ENCODE measurements at places on chromosomes 6 and 20. TPM values are rescaled to one million over a fixed set of nuclear protein-coding genes. Genes with fewer than 3 reads are reported as not detected.

TSPYL4 gene
- polyA plus RNA-seq, result 13.2 TPM

ATP9A gene
- polyA plus RNA-seq, result 0.68 TPM

LCA5 gene
- 4.2 TPM for polyA plus RNA-seq

BTNL2 gene
- polyA plus RNA-seq, result not detected

HLA-DPA1 gene
- polyA plus RNA-seq, result 3.9 TPM

CDC40 gene
- 57.3 TPM for polyA plus RNA-seq

GNL1 gene
- polyA plus RNA-seq, result 31.4 TPM

SGK2 gene
- not detected for polyA plus RNA-seq

PNLDC1 gene
- not detected for polyA plus RNA-seq

MCHR2 gene
- not detected for polyA plus RNA-seq

SYNJ2 gene
- polyA plus RNA-seq, result 2.8 TPM

FGD2 gene
- 0.13 TPM for polyA plus RNA-seq

RAE1 gene
- polyA plus RNA-seq, result 33.0 TPM

- DNase-seq, result no peak
These were observed 9.4 kb upstream of the KHDC1L start for GRCh38 chr6:73234733-73235132.

DNA sequence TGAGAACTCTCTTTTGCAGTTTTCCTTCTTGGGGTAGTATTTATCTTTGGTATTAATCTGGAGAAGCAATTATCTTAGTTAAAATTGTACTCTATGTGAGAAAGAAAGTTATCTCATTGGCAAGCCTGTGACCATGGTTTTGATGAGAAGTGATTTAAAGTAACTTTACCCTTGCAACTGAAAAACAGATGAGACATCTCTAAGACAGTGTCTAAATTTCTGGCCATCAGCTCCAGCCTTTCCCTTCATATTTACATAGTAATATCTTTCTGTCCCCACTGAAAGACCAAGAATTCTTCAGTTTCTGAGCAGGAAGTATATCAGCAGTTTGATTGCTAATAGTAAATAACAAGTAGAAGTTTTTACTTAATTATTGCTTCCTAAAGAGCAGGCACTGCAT is 386.1 kb upstream of the SYNCRIP start:
- DNase-seq, result no peak

DNA sequence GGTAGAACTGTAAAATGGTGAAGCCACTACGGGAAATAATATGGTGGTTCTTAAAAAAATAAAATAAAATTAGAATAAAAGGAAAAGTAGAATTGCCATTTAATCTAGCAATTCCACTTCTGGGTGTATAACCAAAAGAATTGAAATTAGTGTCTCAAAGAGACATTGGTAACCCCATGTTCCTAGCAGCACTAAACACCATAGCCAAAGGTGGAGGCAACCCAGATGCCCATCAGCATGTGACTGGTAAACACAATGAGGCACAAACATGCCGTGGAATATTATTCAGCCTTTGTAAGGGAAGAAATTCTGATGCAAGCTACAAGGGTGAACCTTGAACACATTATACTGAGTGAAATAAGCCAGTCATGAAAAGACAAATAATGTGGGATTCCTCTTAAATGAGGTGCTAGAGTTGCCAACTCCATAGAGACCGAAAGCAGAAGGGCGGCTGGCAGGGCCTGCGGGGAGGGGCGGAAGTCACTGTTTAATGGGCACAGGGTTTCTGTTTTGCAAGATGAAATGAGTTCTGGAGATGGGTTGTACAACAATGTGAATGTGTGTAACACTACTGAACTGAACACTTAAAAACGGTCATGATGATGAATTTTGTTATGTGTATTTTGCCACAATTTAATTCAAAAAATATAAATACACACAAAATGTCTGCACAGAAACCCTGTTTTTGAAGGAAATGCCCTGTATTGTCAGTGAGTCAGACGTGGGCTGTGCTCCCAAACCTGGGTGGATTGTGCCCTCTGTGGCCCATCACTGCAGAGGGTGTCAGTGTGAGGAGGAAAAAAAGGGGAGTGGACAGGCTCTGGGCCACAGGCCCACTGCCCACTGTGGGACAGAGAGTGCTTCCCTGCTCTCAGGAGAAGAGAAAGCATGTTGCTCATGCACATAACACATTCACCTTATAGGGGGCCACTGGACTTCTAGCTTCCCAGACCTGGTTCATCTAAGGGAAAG is 49.6 kb upstream of the CD93 start:
- DNase-seq, result no peak

DNA sequence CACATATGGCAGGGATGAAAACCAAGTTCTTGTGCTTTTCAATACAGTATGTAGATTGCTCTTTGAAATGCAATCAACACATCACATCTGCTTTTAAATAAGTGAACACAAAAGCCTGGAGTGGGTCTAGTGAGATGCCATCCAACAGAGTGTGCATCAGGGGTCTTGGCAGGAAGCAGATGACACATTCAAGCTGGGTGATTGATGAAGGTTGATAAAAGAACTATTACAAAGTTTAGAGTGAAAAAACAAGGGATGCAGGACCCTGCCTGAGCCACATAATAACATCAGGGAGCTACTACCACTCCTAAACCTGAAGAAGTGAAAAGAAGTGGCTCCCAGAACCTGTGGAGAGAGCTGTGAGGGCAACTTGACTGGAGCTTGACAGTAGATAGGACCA is 16.6 kb upstream of the PLCB1 start:
- no peak for DNase-seq

DNA sequence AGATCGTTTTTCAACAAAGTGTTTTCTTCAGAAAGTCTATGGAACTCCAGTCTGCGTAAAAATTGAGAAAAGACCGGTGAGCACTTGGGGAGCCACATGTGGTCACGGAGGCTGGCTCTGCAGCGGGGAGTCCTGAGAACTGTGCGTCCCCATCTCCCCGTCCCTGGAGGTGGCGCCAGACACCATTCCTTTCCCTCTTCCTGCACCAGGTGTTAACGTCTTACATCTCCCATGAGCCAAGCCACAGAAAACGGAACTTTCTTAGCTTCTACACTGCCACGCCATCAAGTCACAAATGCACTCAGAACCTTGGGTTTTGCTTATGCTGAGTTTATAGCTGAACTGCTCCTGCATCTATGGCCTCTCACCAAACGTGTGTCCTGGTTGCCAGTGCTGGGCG is 62.6 kb downstream of the GINS1 start:
- peak; percentile 86 for DNase-seq

GRCh38 chr20:61173961-61174725 is 77.9 kb upstream of the CDH4 start:
- no peak for DNase-seq

DNA sequence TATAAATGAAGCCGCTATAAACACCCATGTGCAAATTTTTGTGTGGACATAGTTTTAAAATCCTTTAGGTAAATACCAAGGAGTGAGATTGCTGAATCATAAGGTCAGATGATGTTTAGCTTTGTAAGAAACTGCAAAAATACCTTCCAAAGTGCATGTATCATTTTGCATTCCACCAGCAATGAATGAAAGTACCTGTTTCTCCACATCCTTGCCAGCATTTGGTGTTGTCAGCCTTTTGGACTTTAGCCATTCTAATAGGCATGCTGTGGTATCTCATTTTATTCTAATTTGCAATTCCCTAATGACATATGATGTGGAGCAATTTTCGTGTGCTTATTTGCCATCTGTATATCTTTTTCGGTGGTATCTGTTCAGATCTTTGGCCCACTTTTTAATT is 93.7 kb downstream of the GCLC start:
- no peak for DNase-seq

DNA sequence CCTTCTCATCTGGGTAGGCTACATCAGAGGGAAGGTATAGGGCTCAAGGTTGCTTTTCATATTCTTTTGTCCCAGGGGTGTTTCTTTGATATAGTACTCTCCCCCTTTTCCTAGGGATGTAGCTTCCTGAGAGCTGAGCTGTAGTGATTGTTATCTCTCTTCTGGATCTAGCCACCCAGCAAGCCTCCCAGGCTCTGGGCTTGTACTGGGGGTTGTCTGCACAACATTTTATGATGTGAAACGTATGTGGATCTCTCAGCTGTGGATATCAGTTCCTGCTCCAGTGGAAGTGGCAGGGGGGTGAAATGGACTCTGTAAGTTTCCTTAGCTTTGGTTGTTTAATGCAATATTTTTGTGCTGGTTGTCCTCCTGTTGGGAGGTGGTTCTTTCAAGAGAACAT is 437.3 kb upstream of the SYNCRIP start:
- no peak for DNase-seq

DNA sequence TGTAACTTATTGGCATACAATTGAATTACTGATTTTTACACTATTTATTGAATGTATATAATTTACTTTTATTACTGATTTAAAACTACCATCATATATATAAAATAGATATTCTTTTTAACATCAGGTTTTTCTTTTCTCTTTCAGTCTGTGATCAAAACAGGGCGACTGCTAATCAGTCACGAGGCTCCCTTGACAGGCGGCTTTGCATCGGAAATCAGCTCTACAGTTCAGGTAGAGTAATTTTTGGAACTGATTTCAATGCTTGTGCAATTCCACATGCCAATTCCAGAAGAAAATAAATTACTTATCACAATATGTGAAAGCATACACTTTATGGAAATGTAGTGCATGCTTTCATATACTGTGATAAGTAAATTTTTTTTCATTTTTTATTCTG is 166.5 kb downstream of the BCKDHB start:
- no peak for DNase-seq

GRCh38 chr6:137707590-137708360 is 159.3 kb upstream of the TNFAIP3 start:
- DNase-seq, result peak; percentile 80

GRCh38 chr6:150119173-150119572 is 23.7 kb upstream of the PPP1R14C start:
- no peak for DNase-seq

GRCh38 chr6:87093651-87094050 is 1.3 kb downstream of the CGA start:
- DNase-seq, result no peak

GRCh38 chr6:36594029-36594815 is at the start of gene SRSF3:
Gene SRSF3 (plus strand): TSS chr6:36594362. CDS start chr6:36596763, 2,401 bp downstream.
- peak; percentile 99 for DNase-seq

DNA sequence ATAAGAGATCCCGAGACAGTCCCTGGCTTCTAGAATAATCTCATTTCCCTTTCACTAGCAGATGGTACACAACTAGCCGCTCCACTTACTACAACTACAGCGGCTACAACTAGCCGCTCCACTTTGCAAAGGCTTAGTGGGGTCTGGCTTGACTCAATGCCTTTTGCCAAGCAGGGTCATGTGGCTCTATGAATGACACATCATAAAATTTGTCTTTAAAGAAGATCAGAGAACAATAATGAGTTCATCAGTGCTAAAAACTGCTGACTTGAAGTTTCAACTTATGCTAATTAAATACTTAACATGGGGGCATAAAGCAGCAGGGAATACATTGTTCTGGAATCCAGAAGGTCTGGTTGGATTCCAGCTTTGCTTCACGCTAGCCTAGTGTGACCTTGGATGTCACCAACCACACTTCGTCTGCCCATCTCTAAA is 2.0 kb upstream of the MICAL1 start:
- no peak for DNase-seq

DNA sequence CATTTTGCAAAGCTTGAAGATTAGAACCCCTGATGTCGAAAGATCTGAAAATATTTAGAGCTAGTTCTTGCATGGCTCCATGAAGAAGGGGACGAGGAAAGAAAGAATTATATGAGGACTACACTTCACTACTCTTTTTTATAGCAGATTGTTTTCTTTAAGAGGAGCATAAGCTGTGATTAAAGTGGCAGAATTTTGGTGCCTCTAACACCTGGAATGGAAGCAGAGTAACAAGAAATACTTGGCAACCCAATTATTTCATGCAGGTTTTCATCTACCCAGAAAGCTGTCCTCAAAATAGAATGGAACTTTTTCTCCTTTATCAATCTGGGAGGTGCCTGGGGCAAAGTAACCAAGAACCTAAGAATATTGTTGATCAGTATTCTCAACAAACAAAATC is 4.0 kb downstream of the METTL24 start:
- no peak for DNase-seq

DNA sequence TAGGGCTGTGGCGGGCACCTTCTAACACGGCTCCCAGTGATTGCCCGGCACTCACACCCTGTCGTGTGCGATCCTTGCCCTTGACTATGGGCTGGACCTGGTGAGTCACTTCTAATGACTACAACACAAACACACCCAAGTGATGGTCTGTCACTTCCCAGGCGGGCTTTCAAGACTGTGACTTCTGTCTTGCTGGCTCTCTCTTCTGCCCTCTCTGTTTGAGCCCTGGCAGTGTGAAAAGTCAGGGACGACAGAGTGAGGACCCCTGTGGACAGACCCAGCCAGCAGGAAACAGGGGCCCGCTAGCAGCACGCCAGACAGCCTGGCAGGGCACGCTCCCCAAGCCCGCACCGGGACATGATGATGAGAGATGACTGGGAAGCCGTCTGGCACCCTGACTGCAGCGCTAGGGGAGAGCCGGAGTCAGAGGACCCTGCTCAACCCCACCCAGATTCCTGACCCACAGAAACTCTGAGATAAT is 43.0 kb downstream of the KIF16B start:
- no peak for DNase-seq

- peak; percentile 56 for DNase-seq
These were observed at the start of gene PLCB4 for GRCh38 chr20:9068841-9069663. Gene PLCB4 (plus strand): TSS chr20:9069087. CDS start chr20:9307815, 238,728 bp downstream.

GRCh38 chr6:119590066-119590465 is 240.5 kb upstream of the MAN1A1 start:
- no peak for DNase-seq

DNA sequence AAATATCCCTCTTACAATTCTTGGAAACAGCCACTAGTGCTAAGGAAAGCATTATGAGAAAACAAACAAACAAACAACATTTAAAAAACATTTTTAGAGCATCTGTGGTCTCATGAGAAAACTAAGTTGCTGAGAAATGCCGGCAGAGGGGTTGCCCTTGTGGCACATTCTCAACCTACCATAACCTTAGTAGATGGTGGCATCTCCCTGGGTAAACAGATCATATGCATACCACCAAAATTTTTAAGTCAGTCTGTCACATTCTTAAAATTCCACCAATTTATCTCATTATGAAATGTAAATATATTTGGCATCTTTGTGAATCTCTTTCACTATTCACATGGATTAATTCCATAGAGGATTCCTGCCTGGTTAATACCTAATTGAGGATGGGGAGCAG is 575.7 kb upstream of the MARCKS start:
- no peak for DNase-seq

GRCh38 chr6:36862164-36862847 is 12.3 kb downstream of the PPIL1 start:
- no peak for DNase-seq

GRCh38 chr6:114783083-114783482 is 440.3 kb upstream of the HS3ST5 start:
- DNase-seq, result peak; percentile 22

All from GM23338 (cell line).